Sigmoid colon (tissue), 7 donors: ENCODE measurements at places on chromosomes 16 and 17.
A peak's percentile ranks its signal among the peaks of the same experiment; 100 is the strongest.

GRCh38 chr17:79041041-79041570 lies 17.1 kb downstream of the C1QTNF1 start:
- peak; percentile 64 for DNase-seq

- no peak for DNase-seq
Measured at GRCh38 chr16:47986031-47986430, 169.8 kb downstream of the ABCC12 start.

DNA sequence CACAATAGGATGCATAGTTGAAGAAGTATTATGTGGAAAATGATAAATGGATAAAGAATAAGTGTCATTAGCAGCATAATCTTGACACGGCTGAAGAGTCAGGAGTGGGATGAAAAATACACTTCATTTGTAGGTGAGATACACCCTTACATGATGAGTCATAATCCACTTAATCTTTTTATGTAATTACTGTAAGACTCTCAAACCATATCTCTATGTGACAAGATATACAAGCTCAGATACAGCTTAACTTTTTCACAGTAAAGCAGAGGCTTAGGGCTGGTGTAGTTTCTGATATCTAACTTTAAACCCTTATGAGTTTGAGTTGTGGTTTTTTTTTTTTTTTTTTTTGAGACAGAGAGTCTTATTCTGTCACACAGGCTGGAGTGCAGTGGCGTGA lies 101.2 kb downstream of the FTO start:
- DNase-seq: no peak

DNA sequence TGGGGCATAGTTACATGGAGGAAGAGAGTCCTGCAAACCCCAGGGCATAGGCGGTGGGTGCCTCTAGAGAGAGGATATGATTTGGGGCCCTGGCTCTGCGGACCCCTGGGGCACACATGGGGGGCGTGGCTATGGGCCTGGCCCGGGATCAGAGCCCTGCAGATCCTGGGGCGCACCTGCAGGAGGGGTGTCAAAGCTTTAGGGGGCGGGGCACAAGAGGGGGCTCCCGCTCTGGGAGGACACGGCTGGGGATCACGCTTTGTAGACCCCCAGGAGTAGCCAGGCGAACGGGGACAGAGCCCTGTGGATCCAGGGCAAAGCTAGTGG lies 497 bp downstream of the BCL7C start:
- DNase-seq: no peak

DNA sequence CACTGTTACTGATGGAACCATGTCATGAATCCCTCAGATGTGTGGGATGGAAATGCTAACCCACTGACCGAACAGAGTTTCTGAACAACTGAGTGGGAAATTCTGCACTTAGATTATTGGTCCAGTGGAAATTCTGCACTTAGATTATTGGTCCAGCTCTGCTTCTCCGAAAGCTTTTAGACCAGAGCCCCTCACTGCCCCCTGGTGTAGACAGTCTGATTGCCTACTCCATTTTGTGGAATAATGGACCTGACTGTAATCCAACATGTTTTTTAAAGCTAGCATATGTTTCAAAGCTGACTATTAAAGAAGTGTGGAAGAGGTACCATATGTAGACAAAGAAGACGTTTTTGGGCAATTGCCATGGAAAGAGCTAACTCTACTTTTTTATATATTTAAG lies 50.3 kb upstream of the TBX2 start:
- DNase-seq: no peak

DNA sequence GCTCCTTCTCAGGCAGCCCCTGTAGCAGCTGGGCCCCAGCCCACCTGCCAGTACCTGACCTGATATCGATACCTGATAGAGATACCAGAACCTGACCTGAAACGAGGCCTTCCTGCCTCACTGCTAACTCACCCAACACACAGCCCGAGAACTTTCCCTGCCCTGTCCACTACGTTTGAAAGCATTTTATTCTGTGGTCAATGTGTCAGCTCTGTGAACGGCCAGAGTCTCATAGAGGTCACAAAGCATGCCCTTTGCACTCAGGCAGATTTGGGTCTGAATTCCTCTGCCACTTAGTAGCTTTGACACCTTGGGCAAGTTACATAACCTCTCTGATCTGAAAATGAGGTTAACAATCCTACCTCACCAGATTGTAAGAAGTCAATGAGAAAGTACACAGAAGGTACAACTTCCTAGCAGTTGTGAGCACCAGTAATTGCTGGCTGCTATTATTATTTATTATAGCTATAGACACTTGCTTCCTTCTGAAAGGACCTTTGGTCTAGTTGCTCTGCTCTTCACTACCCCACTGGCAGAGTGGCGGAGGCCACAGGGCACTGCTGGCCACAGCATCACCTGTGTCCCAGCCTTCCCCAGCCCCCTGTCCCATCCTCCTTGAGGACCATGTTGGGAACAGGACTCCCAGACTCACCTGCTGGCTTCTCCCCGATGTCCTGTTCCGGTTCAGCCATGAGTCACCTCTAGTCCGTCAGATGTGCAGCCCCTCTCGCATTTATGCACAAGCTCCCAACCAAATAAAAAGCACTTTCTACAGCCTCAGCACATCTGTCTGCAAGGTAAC lies 895 bp downstream of the ANKRD40CL start:
- no peak for DNase-seq

DNA sequence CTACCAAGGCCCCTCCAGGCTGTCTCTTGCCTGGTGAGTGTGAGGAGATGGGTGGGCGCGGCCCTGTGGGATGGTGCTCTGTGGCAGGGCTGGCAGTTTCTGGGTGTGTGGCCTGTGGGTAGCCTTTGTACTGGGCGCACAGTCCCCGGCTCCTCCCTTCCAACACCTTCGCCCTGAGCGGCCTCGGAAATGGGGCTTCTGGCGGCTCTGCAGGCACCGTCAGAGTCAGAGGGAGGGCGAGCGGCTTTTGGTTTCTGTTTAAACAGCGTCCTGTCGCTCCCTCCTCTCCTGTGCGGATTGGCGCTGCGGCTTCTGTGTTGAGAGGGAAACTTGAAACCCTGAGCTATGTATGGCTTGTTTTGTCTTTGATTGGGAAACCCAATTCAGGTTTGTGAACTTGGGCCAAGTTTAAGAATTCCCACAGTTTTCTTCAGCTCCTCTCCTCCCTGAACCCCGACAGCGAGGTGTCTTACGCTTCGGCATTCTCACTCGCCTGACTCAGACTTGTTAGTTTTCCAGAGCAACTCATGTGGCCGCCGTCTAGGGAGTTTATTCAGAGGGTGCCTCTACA lies 8.3 kb upstream of the ZNF750 start:
- peak; percentile 84 for DNase-seq

DNA sequence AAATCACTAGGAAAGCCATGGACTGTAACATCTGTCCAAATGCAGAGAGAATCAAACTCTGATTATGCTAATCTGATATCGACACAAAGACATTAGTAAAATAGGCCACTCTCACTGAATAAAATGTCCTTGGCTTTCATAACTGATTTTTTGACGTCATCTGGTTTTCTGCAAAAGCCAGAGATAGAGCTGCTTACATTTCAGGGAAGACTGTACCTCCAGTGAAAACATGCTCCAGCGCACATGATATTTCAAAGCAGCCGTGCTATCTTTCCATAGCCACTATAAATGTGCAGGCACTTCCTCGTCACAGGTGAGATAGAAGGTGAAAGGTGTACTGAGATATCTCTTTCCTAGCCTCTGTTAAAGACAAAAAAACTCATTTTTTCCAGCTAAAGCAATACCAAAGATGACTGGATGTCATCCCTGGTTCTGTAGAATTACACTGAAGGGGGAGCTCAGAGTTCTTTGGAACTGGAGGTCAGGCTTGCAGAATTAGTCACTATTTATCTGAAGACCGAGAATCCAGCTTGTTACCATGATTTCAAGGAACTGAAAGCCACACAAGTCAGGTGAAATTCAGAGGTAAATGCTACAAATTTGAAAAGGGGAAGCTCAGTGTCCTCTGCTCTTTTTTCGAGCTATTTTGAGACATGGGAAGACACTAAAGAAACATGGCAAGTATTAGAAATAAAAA lies 249.5 kb downstream of the CA10 start:
- no peak for DNase-seq

- no peak for DNase-seq
Measured at GRCh38 chr16:4265676-4266075, 7.1 kb downstream of the TFAP4 start.

GRCh38 chr16:82439678-82440293 lies 187.0 kb upstream of the CDH13 start:
- no peak for DNase-seq

- DNase-seq: no peak
Measured at GRCh38 chr16:51306116-51306515, 155.0 kb upstream of the SALL1 start.

- DNase-seq: no peak
Measured at GRCh38 chr16:69476920-69477443, 52.6 kb downstream of the CYB5B start.

GRCh38 chr16:65624666-65625065 lies 502.8 kb upstream of the CDH11 start:
- no peak for DNase-seq

- DNase-seq: no peak
Measured at GRCh38 chr16:48000622-48001021, 155.2 kb downstream of the ABCC12 start.

GRCh38 chr17:68749349-68750207 lies 148.4 kb upstream of the FAM20A start:
- DNase-seq: no peak

DNA sequence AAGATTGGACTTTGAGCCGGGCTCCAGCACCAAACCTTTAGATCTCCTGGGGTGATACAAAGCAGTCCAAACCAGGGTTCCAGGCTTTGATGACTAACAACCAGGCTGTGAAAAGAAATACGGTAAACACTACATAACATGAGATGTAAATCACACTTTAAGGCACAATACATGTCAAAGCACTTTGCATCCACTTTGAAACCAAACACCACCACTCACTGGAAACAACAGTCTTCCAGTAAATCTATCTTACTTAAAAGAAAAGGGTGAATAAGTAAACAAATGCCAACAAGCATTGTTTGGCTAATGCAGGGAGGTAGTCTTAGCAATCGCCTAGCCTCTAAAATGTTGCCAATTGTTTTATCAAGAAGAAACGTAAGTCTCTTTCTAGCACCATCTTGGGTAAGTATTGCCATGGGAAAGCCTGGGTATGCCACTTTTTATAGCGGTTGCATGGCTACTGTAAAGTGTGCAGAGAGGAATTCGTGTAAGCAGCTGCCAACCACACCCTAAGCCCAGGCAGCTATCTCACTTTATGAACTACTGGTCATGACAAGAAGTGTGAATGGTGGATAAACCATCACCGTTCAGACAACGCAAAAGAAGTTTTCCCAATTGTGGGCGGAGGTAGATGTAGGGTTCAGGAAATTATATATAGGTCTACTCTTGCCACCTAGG lies 267.4 kb upstream of the PSMD7 start:
- DNase-seq: no peak

GRCh38 chr16:47519037-47519436 lies 57.9 kb downstream of the PHKB start:
- no peak for DNase-seq

GRCh38 chr17:43360376-43360738 lies 38.4 kb upstream of the ARL4D start:
- peak; percentile 88 for DNase-seq

DNA sequence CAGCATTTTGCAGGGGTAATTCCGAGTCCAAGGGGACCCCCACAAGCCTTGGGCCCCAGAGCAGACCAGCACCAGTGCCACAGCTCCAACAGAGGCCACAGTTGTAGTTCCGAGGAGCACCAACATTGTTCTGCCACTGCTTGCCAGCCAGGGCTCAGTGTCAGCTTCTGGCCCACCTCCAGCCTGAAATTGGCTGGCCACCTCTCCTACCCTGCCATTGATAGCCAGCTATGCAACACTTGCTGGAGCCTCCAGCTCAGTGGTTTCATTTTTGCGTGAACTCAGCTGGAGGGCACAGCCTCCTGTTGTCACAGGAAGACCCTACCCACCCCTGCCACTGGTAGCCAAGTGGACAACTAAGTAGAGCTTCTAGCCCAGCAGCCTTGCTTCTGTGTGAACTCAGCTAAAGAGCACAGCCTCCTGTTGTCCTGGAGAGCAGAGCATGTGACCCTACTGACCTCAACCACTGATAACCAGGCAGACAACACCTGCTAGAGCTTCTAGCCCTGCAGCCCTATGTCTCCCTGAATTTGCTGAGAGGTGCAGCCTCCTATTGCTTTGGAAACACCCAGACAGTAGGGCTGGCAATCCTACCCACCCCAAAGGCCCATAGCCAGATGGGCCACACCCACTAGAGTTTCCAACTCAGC lies 24.9 kb downstream of the HYDIN start:
- no peak for DNase-seq

DNA sequence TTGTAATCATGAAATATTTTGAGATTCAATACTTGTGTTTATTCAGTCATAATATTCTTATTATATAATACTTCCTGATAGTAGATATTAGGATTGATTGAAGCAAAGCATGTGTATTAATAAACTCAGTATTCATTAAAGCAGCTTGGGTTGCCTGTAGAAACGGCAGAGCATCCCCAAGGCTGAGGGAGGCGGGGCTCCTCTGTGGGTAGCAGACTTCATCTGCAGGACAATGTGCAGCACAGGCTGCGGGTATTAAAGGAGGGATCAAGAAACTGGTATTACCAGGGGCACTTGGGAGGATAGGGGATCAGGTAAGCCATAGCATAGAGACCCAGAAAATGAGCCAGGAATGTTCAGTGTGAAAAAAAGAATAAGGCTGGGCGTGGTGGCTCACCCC lies 213.6 kb downstream of the PRKCA start:
- DNase-seq: no peak

- DNase-seq: no peak
Measured at GRCh38 chr17:67157732-67158639, 87.0 kb downstream of the HELZ start.

- DNase-seq: no peak
Measured at GRCh38 chr17:27755706-27756466, 44.4 kb downstream of the NOS2 start.

DNA sequence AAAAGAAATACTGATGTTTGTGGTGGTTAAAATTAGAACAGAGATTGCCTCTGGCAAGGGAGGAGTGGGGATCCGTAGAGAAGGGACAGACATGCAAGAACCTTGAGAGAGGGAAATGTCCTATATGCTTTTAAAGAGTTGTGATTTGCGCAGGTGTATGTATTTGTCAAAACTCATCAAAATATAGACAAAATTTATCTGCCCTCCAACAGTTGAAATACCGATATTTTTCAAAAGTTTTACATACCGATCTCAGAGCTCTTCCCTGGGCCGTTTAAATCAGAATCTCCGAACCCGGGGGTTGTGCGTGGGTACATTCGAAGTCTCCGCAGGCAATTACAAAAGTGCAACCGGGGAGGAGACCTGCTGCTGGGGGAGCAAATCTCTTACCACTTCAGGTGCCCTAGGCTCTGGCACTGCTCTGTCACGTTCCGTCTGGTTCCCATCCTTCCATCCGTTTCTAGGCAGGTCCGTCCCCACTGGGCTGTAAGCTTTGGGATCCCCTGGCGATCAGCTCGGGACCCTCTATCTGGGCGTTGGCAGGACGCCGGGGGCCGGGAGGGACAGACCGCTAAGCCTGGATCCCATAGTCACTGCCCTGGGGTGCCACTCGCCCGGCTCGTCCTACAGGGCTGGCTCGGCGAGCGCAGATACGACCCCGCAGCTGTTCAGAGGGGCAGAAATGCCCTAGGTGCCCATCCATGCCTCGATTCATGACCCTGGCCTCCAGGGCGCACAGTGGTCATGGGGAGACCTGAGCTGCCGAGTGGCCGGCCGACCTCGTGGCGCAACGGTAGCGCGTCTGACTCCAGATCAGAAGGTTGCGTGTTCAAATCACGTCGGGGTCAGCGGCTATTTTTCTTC lies 4.2 kb downstream of the BORCS6 start:
- peak; percentile 95 for DNase-seq

GRCh38 chr16:3825103-3825502 lies 55.4 kb downstream of the CREBBP start:
- no peak for DNase-seq
